ENCODE measurements at places on chromosomes 2 and 18. TPM values are rescaled to one million over a fixed set of nuclear protein-coding genes. Genes with fewer than 3 reads are reported as not detected.

Gene POTEJ
- not detected for total RNA-seq

Gene SERPINB2
- 2.4 TPM for total RNA-seq

Gene IL37
- not detected for total RNA-seq

Gene PXDN
- total RNA-seq: 102 TPM

Gene RAD51AP2
- not detected for total RNA-seq

Gene LAMA3
- total RNA-seq: 30.5 TPM

Gene PDE11A
- total RNA-seq: 0.33 TPM

Gene HOXD3
- 0.33 TPM for total RNA-seq

Gene CAPN14
- total RNA-seq: 0.12 TPM

Gene SCN9A
- 43.0 TPM for total RNA-seq

Gene CHRNG
- not detected for total RNA-seq

Gene RNF125
- 0.50 TPM for total RNA-seq

Gene GBX2
- not detected for total RNA-seq

Measured in uterine smooth muscle cell (primary cell).